NCI-H1048 (cell line): ENCODE measurements at places on chromosomes 5 and 9.

DNA sequence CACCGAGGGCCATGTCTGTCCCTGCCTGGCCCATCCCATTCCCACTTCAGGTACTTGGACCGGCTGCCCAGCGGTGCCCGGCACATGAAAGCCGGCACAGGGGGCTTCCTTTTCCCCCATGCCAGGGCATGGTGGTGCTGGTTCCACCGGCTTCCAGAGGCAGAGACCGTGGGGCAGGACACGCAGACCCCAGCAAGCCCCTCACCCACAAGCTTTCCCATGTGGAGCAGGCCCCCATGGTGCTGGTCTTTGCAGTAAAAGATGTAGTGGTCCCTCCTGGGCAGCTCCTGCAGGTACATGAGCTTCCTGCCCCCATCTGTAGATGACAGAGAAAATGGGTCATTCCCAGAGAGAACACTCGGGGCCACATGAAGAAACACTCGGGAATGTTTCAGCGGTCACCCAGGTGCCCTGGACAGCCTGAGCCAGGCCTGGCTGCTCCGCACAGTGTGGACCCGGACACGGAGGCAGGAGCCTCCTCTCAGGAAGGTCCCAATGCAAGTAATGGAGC lies 2.0 kb downstream of the OBP2B start:
- no peak for DNase-seq

- no peak for DNase-seq
These were observed 8.3 kb upstream of the WDR5 start for GRCh38 chr9:134127616-134128015.

DNA sequence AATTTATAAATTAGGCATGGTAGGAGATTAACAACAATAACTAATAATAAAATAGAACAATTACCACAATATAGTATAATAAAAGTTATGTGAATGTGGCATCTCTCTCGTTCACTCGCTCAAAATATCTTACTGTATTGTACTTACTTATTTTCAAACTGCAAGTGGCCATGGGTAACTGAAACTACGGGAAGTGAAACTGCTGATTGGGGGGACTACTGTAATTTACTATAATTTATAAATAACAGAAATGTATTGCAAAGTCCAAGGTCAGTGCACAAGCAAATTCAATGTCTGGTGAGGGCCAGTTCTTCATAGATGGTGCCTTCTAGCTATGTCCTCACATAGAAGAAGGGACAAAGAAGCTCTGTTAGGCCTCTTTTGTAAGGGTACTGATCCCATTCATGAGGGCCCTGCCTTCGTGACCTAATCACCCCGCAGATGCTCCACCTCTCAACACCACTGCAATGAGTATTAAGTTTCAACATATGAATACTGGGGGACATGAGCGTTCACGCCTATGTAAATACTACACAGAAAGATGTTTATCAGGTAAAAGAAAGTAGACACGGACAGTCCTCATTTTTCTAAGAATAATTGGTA lies 39.0 kb downstream of the KCNIP1 start:
- DNase-seq, result no peak

GRCh38 chr9:8074713-8075286 lies 275.2 kb upstream of the DMAC1 start:
- no peak for DNase-seq

DNA sequence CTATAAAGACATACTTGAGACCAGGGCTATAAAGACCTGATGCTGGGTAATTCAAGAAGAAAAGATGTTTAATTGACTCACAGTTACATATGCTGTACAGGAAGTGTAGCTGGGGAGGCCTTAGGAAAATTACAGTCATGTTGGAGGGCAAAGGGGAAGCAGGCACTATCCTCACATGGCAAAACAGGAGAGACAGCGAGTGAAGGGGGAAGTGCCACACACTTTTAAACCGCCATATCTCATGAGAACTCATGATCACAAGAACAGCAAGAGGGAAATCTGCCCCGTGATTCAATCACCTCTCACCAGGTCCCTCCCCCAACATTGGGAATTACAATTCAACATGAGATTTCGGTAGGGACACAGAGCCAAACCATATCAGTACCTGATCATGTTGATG lies 89.9 kb upstream of the ADAMTSL1 start:
- DNase-seq, result no peak

DNA sequence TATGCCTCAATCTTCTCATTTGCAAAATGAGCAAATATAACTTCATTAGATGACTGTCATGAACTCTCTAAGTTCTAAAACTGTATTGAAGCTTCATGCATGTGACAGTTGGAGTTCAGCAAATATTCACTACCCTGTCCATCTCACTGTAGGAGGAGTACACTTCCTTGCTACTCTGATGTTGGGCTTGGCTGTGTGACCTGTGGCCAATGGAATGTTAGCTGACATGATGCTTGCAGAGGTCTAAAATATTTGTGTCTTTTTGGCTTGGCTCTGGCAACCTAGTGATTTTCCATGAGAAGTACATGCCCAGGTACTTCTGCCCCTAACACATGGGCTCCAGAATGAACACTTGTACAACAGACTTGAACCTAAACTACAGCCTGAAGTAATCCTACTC lies 203.1 kb upstream of the ANKH start:
- no peak for DNase-seq
